ENCODE measurements at places on chromosomes 3 and 15.
A peak's percentile ranks its signal among the peaks of the same experiment; 100 is the strongest.

GRCh38 chr15:66997212-66997611 lies 68.2 kb upstream of the SMAD3 start:
- no peak for DNase-seq

GRCh38 chr15:69474291-69474690 lies 21.7 kb downstream of the RPLP1 start:
- DNase-seq, result no peak

- no peak for DNase-seq
Measured at GRCh38 chr3:37491776-37492175, 317.4 kb upstream of the LRRFIP2 start.

GRCh38 chr15:39204031-39204430 lies 376.8 kb upstream of the THBS1 start:
- DNase-seq, result no peak

DNA sequence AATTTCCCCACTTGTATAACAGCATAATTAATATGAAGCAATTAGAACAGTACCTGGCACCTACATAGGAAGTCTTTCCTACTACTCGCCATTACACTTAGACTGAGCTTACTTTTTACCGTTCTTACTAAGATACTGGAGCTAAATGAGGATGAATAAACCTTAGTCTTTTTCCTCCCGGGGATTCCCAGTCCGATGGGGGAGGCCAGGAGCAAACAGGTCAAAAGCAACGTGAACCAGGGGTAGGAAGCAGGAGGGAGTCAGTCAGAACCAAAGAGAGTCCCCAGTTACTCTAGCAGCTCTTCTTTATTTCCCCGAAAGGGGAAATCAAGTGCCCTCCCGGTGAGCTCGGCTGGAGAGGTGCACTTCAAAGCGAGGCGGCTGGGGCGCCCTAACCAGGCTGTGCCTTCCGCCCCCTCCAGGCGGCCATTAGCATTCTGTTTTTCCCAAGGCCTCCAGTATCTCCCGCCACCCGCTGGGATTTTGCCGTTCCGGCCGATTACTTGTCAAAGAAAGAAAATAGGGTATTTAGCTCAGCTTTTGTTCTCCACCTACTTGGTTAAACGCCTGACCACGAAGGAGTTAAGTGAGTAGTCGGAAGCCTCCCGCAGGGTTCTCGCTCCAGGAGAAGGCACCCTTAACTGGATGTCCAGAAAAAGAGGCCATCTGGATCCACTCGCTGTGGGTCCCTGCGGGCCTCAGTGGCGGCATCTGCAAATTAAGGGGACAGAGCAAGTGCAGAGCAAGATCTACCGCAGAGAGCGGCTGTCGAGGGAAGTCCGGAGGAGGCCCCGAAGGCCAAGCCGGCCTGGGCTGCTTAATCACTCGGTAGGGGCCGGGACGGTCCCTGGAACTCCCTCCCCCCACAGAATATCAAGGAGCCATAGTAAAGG lies 6.3 kb upstream of the EOMES start:
- no peak for DNase-seq

- no peak for DNase-seq
Measured at GRCh38 chr3:50454481-50455070, 48.9 kb downstream of the CACNA2D2 start.

GRCh38 chr15:72358650-72359171 lies 17.1 kb downstream of the HEXA start:
- DNase-seq, result peak; percentile 25

DNA sequence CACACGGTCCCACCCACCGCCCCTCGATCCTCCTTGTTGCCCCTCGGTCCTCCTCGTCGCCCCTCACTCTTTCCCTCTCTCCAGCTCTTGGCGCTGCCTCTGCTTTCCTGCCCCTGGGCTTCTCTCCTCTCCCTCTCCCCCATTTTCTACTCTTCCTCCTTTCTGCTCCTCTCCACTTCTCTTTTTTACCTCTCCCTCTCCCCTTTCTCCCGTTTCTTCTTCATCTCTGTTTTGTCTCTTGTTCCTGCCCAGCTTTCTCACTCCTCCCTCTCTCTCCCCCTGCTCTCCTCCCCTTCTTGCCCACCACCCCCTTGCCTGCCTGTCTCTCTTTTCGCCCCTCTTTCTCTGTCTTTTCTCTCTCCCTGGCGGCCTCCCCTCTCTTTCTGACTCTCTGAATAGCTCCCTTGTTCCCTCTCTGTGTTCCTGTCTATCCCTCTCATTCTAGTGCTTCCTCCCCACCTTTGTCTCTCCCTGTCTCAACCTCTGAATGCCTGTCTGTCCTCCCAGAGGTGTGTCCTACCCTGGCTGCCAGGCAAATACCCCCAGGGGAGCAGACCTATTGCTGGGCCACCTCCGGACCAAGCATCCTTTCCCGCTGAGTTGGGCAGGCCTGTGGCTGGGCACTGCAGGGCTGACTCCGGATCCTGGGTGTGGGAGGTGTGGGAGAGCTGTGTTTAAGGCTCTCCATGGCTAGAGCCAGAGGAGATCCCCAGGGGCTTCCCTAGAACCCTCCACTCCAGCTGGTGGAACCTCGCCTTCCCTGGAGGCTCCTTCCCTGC lies 41.0 kb downstream of the EPHB3 start:
- DNase-seq, result no peak

GRCh38 chr3:85432081-85432480 lies 473.3 kb downstream of the CADM2 start:
- DNase-seq, result no peak

DNA sequence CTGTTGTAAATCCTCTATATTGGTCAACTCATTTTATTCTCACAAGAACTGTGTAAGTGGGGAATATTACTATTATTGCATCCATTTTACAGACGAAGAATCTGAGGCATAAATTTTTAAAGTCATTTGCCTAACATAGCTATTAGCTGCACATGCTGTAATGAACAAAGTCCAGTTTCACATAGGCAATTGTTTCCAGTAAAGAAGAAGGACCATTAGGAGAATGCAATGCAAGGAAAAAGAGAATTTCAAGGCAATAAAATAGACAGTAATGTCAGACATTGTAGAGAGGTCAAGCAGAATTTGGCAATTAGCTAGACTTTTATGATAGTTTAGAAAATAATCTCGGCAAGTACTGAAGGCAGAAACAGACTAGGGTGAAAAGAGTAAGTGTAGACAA lies 578.7 kb upstream of the NECTIN3 start:
- DNase-seq, result no peak

DNA sequence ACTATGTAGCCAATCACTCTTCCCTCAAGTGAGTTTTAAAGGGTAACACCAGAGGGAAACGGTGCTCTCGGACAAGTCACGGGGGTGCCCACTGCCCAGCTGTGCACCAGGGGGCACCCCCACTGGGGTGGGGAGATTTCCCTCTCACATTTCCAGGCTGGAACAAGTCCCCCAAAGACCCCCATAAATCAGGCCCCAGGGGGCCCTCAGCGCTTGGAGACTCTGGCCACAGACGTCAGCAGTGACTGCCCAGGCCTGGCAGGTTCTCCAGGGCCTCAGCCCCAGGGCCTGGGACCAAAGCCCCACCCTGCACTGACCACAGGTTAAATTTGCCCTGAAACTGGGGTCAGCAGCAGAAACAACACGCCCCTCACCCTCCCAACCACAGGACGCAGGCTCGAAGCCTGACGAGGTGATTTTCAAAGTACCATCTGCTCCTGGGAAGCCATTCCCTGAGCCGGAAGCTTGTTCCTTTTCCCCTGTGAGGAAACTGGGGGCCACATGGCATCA lies 17.0 kb downstream of the XXYLT1 start:
- DNase-seq, result no peak

DNA sequence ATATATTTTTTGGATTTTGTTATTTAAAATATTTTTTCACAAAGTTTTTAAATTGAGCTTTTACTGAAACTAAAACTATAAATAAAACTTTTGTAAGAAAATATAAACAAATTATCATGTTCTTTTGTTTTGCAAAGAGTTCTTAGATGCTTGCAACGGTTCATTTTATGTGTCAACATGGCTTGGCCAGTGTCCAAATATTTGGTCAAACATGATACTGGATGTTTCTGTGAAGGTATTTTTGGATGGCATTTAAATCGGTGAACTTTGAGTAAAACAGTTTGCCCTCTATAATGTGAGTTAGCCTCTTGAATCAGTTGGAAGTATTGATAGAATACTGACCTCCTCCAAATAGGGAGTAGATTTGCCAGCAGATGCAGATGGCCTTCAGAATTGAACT lies 612.6 kb upstream of the NECTIN3 start:
- no peak for DNase-seq

- no peak for DNase-seq
Measured at GRCh38 chr3:182315313-182315712, 478.0 kb upstream of the ATP11B start.

GRCh38 chr3:194396859-194397756 lies 2.0 kb downstream of the GP5 start:
- DNase-seq, result no peak

DNA sequence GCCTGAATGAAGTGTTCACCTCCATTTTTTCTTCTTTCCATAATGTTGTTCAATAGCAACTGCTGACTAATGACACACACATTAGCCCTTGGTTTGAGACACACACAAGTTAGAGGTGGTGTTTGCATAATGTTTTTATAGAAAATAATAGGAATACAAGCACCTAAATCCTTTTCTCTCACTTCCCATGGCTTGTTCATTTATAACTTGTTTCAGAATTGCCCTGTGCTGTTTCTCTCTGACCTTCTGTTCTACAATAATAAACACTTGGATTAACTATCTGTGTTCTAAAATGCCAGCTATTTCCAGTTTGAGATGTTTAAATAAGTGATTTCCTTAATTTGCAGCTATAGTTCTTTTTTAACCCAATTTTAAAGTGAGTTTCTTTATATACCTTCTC lies 525.1 kb upstream of the ROBO2 start:
- DNase-seq, result no peak

GRCh38 chr15:42100021-42100800 lies 5.8 kb upstream of the PLA2G4D start:
- no peak for DNase-seq

GRCh38 chr15:72737061-72737460 lies 46.5 kb downstream of the ADPGK start:
- no peak for DNase-seq

- no peak for DNase-seq
Measured at GRCh38 chr3:68062926-68063325, 408.5 kb upstream of the SUCLG2 start.

GRCh38 chr15:58419803-58420524 lies 11.8 kb upstream of the LIPC start:
- DNase-seq, result no peak

GRCh38 chr3:153219146-153219545 lies 57.1 kb downstream of the RAP2B start:
- no peak for DNase-seq

DNA sequence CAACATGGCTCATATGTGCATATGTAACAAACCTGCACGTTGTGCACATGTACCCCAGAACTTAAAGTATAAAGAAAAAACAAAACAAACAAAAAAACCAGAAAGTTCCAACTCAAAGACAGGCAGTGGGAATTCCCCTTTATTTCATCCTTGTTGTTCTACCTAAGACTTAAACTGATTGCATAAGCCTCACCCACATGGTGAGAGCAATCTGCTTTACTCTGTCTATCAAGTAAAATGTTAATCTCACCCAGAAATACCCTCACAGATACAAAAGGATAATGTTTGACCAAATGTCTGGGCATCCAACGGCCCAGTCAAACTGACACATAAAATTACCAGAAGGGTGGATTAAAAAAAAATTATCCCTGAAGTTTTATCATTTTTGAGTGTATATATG lies 190.9 kb upstream of the PLSCR5 start:
- no peak for DNase-seq

DNA sequence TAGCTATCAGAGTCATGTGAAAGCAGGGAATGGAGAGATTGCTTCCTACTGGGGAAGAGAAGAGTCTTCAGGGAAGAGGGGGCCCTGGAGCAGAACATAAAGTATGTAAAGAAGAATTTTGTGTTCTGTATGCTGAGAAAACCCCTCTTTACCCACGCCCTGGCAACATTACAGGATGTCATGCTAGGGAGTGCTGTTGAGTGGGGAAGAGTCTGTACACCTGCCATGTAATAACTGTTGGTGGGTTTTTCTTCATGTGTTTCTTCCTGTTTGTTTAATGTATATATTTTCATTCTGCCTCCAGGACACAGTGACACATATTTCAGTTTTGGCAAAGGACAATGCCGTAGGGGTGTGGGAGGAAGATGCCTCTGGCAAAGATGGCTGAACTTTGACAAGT lies 122.8 kb upstream of the LPP start:
- no peak for DNase-seq

DNA sequence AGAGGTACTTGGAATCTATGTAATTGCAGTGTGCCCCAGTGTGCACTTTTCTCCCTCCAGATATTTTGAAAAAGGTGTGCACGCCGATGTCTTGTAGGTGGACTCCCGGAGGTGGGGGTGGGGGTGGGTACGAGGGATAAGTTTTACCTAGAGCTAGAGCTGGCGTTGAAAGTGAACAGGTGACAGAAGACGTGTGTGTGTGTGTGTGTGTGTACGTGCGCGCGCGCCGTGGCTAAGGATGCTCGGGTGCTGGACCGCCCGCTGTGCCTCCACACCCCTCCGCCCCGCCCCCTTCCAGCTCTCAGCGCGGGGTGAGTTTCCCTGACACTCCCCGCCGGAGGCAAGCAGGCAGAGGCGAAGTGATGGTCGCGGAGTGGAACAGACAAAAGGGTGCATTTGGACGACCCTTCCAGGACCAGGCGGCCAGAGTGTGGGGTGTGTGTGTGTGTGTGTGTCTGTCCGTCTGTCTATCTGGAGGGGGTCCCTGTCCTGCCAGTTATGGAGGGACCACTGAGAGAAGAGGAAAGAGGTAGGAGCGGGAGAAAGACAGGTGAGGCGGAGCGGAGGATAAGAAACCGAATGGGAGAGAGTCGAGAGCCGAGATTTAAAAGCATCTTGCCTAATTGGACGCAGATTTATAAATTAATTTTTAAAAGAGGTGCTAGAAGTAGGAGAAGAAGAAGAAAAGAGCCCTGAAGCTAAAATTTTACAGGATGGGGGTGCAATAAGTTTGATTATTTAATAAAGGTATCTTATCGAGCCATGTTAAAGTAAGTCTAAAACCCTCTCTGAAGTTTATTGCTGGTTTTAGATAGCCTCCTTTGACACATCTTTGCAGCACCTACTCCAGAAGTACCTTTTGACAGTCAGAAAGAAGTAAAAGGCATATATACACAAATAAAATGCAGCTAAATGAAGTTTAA lies 335.8 kb upstream of the THRB start:
- DNase-seq, result no peak

DNA sequence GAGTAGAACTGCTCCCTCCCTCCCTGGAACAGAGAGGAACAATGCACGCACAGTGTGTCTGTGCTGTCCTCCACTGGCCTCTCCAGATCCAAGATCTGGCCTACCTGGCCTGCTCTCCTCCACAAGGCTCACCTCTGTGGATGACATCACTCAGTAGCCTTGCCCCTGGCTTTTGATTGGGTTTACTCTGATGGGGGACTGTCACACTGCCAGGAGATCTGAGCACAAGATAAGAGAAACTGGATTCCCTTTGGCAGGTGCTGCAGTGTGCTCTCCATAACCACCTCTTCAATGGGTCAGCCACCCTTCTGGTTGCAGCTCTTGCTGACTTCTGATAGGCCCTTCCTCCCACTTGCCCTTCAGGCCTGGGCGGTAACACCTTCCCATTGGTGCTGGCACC lies 22.6 kb upstream of the ANO10 start:
- DNase-seq, result no peak

- DNase-seq, result no peak
Measured at GRCh38 chr3:155069729-155070128, 10.4 kb upstream of the MME start.

Data from anterior cingulate cortex (tissue), 58 donors.